ENCODE measurements at places on chromosomes 13 and 19.
A peak's percentile ranks its signal among the peaks of the same experiment; 100 is the strongest.

- DNase-seq, result no peak
These were observed 1381.9 kb downstream of the EFNB2 start for GRCh38 chr13:105153611-105154010.

DNA sequence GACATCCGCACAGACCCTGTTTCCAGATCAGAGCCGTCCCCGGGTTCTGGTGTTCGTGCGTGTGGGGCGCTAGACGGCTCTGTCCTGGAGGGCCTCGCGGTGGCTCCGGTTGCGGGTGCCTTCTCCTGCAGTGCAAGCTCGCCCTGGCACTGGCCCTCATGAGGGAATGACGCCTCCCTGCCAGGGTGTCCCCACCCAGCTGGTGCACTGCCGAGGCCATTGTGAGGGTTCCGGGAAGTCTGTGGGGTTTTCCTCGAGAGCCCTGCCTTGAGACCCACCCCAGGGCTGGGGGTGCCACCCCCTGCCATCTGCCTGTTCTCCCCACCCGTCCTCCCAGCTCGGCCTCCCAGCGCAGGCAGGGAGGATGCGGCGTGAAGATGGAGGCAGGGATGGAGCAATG lies 19.2 kb upstream of the GNA15 start:
- no peak for DNase-seq

GRCh38 chr13:77323858-77324257 lies 3.0 kb downstream of the MYCBP2 start:
- no peak for DNase-seq

DNA sequence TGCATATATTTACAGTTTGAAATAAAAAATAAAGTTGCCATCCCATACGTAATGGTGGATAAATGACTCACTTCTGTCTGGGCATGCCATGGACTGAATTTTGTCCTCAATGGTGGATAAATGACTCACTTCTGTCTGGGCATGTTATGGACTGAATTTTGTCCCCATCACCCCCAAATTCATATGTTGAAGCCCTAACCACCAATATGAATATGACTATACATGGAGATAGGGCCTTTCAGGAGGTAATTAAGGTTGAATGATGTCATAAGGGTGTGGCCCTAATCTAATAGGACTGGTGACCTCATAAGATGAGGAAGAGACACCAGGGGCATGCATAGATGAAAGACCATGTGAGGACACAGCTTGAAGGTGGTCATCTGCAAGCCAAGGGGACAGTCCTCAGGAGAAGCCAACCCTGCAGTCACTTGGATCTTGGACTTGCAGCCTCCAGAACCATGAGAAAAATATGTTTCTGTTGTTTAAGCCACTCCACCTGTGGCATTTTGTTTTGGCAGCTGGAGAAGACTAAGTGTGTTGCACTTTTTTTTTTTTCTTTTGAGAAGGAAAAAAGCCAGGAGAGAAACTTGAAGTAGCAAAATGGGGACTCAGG lies 41.8 kb downstream of the RFC3 start:
- DNase-seq, result no peak

GRCh38 chr13:21608961-21609360 lies 5.0 kb upstream of the MICU2 start:
- DNase-seq, result no peak

- DNase-seq, result no peak
These were observed 69.2 kb downstream of the ZNF100 start for GRCh38 chr19:21698215-21698614.

GRCh38 chr19:17671906-17672305 lies 16.2 kb downstream of the UNC13A start:
- DNase-seq, result peak; percentile 46

- DNase-seq, result no peak
These were observed 106.5 kb downstream of the LHFPL6 start for GRCh38 chr13:39496506-39496905.

GRCh38 chr19:14089662-14090508 lies 666 bp downstream of the SAMD1 start:
- DNase-seq, result peak; percentile 30

GRCh38 chr13:20057963-20058362 lies 99.4 kb downstream of the ZMYM2 start:
- DNase-seq, result no peak

- DNase-seq, result no peak
These were observed 69.1 kb upstream of the SLC7A1 start for GRCh38 chr13:29664591-29664990.

DNA sequence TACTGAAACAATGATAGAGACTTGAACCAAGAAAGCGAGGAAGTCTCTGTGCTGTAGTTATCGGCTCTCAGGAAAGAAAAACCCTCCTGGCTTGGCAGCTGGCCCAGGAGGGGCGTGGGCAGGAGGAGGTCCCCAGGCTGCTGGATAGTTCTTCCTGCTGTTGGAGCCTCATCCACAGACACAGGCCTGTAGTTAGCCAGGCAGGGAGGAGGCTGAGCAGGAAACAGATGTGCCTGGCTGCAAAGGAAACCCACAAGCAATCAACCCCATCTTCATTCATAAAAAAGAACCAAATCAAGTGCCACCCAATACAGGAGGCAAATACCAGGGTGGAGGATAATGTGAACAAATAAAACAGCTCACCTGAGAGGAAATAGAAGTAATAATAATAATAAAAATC lies 86.2 kb downstream of the IRS2 start:
- DNase-seq, result peak; percentile 77

DNA sequence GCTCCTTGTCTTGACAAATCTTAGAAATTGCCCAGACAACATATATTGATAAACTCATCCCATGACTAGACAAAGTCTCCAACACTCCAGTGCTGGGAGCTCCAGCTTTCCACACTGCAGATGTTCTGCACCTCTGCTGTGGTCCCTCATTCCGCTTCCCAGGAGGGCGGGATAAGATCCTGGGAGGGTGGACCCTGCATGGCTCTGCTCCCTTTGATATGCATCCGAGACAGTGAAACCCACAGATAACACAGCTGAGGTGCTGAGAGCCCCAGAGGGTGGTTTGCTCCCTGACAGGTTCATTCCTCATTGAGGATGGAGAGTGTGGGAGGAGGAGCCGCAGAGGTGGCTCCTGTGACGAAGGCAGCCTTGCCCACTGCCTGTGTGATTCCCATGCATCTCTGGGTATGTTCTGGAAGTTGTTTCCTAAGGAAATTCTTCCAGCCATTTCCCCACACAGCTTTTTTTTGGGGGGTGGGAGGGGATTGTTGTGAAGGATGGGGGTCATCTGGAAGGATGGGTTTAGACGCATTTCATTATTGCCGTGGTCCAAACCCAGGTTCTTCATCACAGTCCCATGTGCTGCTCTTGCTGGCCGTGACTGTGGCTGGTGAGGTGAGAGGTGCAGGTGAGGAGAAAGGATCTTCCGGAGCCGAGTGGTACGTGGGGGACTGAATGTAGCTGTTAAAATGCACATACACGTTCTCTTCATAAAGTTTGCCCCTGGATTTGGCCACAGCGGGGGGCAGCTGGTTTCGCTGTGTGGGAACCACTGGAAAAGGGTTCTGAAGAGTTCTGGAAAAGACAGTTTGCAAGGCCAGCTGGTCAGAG lies 46.4 kb downstream of the SLC7A9 start:
- no peak for DNase-seq

DNA sequence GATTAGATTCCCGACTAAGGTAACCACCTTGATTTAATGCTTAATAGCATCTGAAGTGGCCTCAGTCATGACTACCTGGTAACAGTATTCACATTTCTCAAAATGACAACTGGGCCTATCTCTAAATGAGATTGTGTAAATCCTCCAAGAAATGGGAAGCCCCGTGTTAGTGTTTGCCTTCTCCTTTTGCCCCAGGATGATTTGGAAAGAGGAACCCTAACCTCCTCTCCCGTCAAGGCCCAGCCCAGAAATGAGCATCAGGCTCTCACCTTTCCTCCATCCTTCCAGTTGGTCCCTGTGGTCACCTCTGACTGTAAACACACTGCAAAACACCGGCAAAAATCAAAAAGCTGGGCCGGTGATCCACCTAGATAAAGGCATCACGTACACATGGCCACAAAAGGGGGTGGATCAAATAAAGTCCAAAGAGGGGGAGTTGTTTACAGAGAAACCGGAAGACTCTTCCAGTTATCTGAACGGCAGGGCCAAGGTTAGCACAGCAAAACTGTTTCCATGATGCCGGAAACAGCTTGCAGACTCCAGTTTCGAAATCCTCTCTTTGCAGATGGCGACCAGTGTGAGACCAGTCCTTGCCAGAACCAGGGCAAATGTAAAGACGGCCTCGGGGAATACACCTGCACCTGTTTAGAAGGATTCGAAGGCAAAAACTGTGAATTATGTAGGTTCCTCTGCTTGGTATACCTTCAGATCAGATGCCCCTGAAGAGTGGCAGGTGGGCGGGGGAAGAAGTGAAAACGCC lies 16.4 kb downstream of the F10 start:
- DNase-seq, result no peak

DNA sequence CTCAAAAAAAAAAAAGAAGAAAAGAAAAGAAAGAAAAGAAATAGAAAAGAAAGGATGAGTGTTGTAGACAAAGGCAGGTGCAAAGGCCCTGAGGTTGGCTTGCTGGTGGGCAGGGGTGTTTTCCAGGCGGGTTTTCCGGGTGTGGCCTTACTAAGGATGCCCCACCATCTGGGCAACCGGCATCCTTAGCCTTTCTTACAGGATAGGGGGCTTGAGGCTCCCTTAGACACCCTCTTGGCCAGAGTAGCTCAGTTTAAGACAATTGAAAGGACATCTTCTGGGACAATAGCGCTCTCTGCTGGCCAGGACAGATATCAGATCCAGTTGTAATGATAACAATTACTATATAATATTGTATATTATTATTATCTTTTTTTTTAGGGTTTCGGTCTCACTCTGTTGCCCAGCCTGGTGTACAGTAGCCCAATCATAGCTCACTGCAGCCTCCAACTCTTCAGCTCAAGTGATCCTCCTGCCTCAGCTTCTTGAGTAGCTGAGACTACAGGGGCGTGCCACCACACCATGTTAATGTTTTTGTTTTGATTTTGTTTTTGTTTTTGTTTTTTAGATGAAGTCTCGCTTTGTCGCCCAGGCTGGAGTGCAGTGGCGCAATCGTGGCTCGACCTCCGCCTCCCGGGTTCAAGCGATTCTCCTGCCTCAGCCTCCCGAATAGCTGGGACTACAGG lies 1.4 kb upstream of the QTRT1 start:
- peak; percentile 30 for DNase-seq

GRCh38 chr13:74575729-74576125 lies 441.5 kb upstream of the KLF12 start:
- DNase-seq, result peak; percentile 2

GRCh38 chr13:73107970-73108369 lies 49.2 kb downstream of the KLF5 start:
- no peak for DNase-seq

- no peak for DNase-seq
These were observed 607 bp downstream of the ANGPTL8 start for GRCh38 chr19:11240008-11240444.

- DNase-seq, result no peak
These were observed 84.3 kb downstream of the IER2 start for GRCh38 chr19:13234518-13234917.

GRCh38 chr13:101415358-101416174 lies 742 bp downstream of the NALCN start:
- no peak for DNase-seq

DNA sequence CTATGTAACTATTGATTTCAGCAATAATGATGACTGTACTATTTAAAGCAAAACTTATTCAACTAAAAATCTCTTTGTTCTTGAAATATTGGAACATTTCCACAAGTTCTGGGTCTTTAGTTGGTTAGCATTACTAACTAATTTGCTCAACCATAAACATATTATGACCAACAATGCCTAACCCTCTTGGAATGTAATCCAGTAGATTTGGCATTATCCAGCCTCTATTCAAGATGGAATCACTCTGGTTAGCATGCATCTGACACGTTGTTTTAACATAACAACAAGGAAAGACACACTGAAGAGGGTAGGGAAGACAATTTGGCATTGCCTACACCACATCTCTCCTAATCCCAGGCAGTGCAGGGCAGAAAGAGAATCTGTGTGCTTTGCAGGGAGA lies 941.3 kb upstream of the PCDH20 start:
- DNase-seq, result no peak

- DNase-seq, result peak; percentile 99
These were observed 29.4 kb downstream of the SMIM24 start for GRCh38 chr19:3450796-3451411.

DNA sequence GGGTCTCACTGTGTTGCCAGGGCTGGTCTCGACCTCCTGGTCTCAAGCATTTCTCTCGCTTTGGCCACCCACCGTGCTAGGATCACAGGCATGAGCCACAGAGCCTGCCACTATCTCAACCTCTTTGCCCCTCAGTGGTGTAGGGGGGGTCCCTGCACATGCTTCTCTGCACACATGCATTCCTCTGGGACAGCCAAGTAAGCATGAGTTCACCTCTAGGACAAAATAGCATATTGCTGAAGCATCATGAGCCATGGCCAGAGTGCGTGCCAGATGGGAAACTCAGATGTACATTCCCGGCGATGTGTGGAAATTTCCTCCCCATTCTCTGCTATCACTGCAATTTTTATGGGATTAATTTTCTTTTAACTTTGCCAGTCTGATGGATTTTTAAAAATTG lies 23.1 kb downstream of the CHAF1A start:
- no peak for DNase-seq

DNA sequence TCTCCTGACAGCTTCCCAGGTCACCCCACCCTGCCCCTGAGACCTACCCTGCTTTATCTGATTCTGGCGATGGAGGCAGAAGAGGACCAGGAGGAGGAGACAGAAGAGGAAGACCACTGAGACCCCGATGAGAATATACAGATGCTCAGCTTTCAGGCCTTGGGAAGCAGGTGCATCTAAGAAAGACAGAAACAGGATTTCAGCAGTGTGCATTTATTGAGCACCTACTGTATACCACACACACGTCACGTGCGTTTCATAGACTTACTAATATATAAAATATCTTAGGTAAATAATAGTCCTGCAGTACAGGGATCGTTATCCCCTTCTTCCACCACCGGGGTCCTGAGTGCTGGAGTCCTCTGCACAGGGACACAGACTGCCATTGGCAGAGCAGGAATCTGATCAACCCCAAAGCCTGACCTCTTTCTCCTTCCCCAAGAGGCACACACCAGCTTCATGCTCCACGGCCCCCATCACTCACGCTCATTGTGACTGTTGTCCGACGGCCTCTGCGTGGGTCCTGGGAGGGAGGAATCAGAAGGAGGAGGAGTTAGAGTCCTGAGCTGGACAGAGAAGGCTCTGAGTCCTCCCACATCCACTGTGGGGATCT lies 8.2 kb downstream of the LAIR1 start:
- no peak for DNase-seq

DNA sequence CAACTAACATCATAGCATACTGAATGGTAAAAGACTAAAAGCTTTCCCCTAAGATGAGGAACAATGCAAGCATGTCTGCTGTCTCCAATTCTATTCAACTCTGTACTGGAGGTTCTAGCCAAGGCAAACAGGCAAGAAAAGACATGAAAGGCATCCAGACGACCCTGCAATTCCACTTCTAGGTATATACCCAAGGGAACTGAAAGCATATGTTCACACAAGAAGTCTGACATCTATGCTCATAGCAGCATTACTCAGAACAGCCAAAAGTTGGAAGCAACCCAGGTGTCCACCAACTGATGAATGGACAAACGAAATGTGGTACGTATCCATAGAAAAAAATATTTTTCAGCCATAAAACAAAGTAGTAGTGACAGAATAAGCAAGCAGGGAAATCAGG lies 39.1 kb downstream of the PEPD start:
- no peak for DNase-seq

GRCh38 chr19:42121036-42121621 lies 11.1 kb downstream of the POU2F2 start:
- DNase-seq, result no peak

- DNase-seq, result no peak
These were observed 20.7 kb downstream of the MIPEP start for GRCh38 chr13:23868521-23868920.

- DNase-seq, result no peak
These were observed 35.8 kb upstream of the TM9SF2 start for GRCh38 chr13:99465454-99465853.
